Thyroid gland (tissue), 4 donors: ENCODE measurements at places on chromosomes 1 and 21. TPM values are rescaled to one million over a fixed set of nuclear protein-coding genes. Genes with fewer than 3 reads are reported as not detected.

Gene CHIT1
- total RNA-seq, result not detected

Gene ACTL8
- total RNA-seq, result not detected

- no peak for DNase-seq
Observed at GRCh38 chr1:228410015-228410414, 3.4 kb upstream of the TRIM11 start.

GRCh38 chr1:59046134-59046533 is 250.8 kb upstream of the FGGY start:
- no peak for DNase-seq

DNA sequence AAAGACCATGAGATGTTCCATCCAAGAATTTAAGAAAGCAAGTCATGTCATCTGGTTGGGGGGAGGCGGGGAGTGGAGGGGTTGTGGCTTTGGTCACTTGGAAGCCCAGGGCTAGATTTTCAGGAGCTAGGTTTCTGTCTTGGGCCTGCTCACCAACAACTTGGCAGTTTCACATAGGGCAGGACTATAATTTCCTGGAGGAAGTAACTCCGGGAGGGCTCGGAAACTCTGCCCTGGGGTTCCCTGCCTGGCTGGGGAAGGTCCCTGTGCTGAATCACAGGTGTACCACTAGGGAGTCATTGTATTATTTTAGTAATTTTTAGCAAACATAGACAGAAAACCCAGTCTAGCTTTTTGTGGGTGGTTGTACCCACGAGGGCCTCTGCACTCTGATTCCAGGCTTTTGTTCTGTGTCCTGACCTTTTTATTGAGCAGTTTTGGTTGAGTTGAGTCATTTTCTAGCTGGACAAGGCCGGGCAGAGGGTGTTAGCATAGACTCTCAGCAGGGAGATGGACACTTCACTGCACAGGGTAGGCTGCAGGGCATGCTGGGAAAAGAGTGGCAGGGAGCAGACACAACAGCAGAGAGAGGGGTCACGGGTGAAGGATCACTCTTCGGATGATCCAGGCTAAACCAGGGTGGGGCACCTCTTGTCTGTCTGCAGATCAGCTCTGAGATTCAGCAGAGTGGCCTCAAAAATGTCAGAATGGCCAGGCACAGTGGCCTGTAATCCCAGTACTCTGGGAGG is 144.7 kb downstream of the GRIK3 start:
- no peak for DNase-seq

- DNase-seq, result no peak
Observed at GRCh38 chr1:234572966-234573365, 37.0 kb downstream of the IRF2BP2 start.

DNA sequence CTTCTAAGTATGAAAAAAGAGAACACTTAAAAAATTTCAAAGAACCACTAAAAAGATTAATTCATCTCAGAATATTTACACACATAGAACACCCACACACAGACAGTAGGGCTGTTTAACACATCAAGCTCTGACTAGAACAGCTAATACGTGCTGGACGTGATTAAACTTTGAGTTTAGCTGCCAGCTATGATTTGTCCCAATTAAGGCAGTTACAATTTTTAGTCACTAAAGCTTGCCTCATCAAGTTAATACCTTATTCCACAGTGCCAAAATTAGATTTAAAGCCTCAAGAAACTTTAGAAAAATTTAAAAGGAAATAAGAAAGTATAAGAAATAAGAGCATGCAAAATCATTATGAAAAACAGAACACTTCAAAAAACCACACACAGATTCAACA is 18.9 kb downstream of the SLC16A1 start:
- no peak for DNase-seq
